ENCODE measurements at places on chromosomes 1 and 21.
A peak's percentile ranks its signal among the peaks of the same experiment; 100 is the strongest.

GRCh38 chr1:230272557-230272956, 153.6 kb downstream of the PGBD5 start:
- DNase-seq, result no peak

DNA sequence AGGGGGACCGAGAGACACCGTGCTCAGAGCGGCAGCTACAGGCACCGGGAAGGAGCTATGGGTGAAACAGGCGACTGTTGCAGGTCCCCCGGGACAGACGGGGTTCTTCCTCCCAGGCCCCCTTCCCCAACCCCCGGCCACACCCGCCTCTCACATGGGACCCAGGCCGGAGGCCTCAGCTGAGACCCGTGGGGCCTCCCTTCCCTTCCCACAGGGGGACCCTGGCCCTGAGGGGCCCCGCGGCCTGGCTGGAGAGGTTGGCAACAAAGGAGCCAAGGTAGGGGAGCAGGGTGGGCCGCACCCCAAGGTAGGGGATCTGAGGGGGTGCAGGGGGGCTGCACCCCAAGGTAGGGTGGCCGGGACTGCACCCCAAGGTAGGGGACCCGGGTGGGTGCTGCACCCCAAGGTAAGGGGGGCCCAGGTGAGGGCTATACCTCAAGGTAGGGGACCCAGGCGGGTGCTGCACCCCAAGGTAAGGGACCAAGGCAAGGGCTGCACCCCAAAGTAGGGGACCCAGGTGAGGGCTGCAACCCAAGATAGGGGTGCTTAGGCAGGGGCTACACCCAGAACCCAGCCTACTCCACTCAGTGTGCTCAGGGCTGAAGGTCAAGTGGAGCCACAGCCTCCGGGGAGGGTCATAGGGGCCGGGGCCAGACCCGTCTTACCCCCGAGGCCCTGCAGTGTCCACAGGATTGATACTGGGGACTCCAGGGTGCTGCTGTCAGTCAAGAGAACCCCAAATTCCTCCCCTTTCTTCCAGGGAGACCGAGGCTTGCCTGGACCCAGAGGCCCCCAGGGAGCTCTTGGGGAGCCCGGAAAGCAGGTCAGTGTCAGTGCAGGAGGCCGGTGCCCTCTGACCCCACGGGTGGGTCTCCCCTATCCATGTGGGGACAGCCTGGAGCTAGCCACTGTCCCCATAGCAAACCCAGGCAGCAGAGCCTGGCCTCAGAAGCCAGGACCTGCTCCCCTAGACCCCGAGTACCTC, 22.7 kb downstream of the COL6A2 start:
- DNase-seq, result no peak

- DNase-seq, result peak; percentile 44
Observed at GRCh38 chr1:154999571-155000410, 2.8 kb upstream of the ZBTB7B start.

DNA sequence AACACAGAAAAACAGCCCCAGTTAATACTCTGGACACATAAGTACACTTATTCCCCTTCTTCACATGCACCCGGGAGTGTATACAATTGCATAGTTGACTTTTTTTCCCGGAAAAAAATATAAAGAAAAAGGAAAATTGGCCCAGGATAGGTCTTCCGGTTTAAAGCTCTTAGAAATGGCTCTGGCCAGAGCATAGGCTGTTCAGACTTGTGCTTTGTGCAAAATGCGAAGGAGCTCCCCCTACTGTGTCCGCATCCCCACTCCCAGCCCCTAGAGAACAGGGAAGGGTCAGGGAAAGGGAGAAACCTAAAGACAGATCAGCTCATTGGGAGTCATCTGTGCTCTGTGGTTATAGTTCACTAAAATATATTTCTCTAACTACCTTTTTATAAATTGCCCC, 5.5 kb upstream of the MTMR11 start:
- DNase-seq, result no peak

- no peak for DNase-seq
Observed at GRCh38 chr1:43140583-43140982, 31.5 kb downstream of the EBNA1BP2 start.

GRCh38 chr1:19477284-19478249, 7.8 kb downstream of the CAPZB start:
- no peak for DNase-seq

DNA sequence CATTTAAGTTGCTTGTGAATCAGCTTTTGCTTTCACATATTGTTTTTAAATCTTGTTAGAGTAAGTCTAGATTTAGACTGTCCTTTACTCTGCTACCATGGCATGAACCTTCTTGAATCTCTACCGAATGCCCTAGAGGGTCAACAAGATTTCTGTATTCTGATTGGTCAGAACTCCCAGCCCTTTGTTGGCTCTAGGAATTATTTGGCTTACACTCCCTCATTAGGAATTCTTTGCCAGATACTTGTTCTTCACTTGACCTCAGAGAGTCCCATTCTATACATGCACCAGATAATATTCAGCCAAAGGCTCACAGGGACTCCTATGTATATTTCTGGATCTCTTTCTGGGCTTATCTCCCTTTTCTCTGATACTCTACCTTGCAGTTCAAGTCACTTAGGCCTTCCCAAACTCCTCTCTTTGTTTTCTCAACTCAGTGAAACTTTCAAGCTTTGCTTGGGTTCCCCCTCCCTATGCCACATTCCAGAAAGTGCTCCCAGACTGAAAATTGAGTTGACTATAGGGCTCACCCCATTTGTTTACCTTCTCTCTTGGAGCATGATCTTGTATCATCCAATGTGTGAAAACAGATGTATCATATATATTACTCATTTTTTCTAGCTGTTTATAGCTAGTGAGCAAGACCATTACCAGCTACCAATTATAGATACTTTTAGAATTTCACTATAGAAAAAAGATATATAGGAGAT, 405.0 kb downstream of the PLPP3 start:
- DNase-seq, result no peak

GRCh38 chr1:241834733-241835377, 13.1 kb upstream of the EXO1 start:
- DNase-seq, result no peak
